ENCODE measurements at places on chromosomes 12 and 14. TPM values are rescaled to one million over a fixed set of nuclear protein-coding genes. Genes with fewer than 3 reads are reported as not detected.

DNA sequence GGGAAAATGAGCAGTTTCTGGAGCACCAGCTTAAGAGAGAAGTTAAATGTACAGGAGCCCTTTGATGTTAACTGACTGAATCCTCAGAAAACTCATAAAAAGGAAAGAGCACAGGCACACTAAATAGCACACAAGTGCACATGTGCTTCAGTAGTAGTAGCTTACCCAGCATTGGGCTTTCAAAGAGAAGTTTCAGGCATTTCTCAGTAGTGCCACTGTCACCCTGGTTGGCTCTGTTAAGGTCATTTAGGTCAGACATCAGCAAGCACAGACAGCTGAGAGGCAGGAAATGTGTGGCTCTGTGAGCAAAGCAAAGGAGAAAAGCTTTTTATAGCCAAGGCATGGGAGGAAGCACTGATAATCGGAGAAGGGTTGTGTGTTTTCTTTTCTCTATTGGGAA lies 96.3 kb upstream of the HIF1A start:
- DNase-seq = no peak
- peaks cover 8% of the 10 kb centered on the region for H3K4me1 ChIP-seq
- H3K27ac ChIP-seq = no peak overlapping the region
- H3K36me3 ChIP-seq = no peaks in the 10 kb centered on the region
- H3K27me3 ChIP-seq = no peaks in the 10 kb centered on the region

DNA sequence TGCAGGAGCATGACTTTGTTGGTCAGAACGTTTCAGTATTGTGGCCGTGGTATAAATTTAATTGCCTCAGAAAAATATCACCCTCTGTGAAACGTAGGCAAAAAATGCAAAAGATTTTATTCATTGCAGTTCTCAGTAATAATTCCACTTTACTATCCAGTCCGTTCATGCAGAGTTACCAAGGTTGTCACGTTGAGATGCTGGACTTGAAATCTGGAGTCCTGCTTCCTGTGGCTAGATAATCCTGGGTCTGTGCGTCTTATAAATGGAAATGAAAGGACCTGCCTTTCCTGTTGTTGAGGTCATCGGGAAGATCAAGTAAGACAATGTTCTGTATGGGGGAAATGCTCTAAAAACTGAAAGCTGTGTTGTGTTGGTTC lies 1.3 kb upstream of the AVPR1A start:
- no peak overlapping the region for H3K27ac ChIP-seq
- peaks cover 17% of the 10 kb centered on the region for H3K4me1 ChIP-seq
- peaks cover 64% of the 10 kb centered on the region for H3K27me3 ChIP-seq

GRCh38 chr12:780750-781379 lies 28.5 kb downstream of the WNK1 start:
- H3K27me3 ChIP-seq = no peaks in the 10 kb centered on the region
- H3K36me3 ChIP-seq = no peaks in the 10 kb centered on the region
- H3K4me1 ChIP-seq = peaks cover 36% of the 10 kb centered on the region
- DNase-seq = no peak

DNA sequence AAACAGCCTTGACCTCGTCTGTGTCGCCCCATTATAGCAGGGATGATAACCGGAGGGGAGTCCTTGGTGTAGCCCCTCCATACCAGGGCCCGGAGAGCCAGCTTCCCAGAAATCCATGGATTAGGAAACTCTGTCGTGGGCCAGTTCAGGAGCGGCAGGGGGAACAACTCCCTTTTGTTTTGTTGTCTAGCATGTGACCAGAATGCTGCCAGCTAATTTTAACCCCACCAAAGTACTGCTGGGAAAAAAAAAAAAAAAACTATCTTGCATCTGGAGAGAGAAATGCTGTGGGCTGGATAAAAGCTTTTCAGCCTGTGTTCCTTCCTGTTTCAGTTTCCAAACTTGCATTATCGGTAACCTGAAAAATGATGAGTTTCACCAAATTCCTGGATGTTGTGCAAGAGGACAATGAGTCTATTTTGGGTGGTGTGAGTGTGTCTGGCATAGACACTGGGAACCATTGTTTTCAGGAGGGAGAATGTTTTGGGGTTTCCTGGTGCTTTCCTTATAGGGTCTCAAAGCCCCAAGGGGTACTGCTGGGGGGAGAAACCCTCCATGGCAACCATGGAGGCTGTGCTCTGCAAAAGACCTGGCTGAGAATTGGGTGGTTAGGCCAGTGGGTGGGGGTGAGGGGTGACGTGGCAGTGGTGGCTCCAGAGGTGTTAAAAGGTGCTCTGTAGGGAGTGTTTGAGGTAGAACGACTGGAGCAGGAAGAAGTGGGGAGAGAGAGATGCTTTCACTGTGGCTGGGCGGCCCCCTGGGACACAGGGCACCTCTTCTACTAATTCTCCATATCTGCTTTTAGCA lies 14.9 kb upstream of the IRF2BPL start:
- H3K27ac ChIP-seq = peak overlapping the region; percentile 96
- H3K36me3 ChIP-seq = no peaks in the 10 kb centered on the region
- peaks cover 87% of the 10 kb centered on the region for H3K4me1 ChIP-seq
- no peaks in the 10 kb centered on the region for H3K27me3 ChIP-seq
- no peak overlapping the region for H3K4me3 ChIP-seq

GRCh38 chr12:46384451-46385309 lies 12.1 kb upstream of the SLC38A2 start:
- no peaks in the 10 kb centered on the region for H3K27me3 ChIP-seq
- peak overlapping the region; percentile 99 for H3K27ac ChIP-seq
- no peaks in the 10 kb centered on the region for H3K36me3 ChIP-seq
- no peak for DNase-seq
- H3K4me3 ChIP-seq = peak overlapping the region; percentile 74

DNA sequence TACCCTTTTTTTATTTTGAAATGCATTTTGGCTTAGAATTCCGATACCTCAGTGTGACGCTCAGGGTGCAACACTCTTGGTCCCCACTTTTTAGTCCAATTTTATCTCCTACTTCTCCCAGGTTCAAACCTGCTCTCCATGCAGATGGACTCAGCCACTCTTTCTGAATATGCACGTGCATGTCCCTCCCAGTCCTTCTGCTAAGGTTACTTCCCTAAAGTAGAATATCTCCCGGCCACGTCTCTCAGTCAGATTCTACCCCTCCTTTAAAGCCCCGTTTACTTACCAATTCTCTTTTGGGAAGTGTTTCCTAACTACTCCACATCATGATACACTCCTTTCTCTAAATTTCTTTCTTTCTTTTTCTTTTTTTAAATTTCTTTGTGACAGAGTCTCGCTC lies 15.5 kb upstream of the PARP11 start:
- no peaks in the 10 kb centered on the region for H3K4me1 ChIP-seq
- H3K27me3 ChIP-seq = peaks cover 3% of the 10 kb centered on the region
- no peak for DNase-seq
- H3K27ac ChIP-seq = no peak overlapping the region

- peak overlapping the region; percentile 90 for H3K27ac ChIP-seq
- peak overlapping the region; percentile 75 for H3K4me3 ChIP-seq
- no peaks in the 10 kb centered on the region for H3K4me1 ChIP-seq
- H3K27me3 ChIP-seq = no peaks in the 10 kb centered on the region
- no peaks in the 10 kb centered on the region for H3K36me3 ChIP-seq
Observed at GRCh38 chr12:76878099-76878898, 520 bp downstream of the CSRP2 start.

DNA sequence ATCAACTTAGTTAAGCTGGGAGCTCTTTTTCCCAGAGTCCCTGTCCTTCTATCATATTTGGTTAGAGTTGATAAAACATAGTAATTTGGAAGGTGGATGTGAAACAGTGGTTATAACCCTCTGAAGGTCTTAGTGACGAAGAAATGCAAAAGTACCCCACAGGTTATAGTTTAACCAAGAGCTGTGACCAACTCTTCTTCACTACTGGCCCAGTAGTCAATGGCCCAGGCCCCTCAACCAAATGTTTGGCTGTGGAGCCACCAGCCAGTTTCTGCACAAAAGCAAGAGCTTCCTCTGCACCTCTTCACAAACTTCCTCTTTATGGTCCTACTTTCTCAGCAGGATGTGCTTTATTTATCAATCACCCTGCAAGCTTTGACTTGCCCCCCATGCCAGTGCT lies 132.6 kb downstream of the BMP4 start:
- no peak for DNase-seq
- H3K4me3 ChIP-seq = no peak overlapping the region
- H3K27ac ChIP-seq = no peak overlapping the region
- no peaks in the 10 kb centered on the region for H3K4me1 ChIP-seq

GRCh38 chr12:109845824-109846205 lies 12.6 kb upstream of the TRPV4 start:
- peaks cover under 1% of the 10 kb centered on the region for H3K36me3 ChIP-seq
- no peak overlapping the region for H3K27ac ChIP-seq
- no peaks in the 10 kb centered on the region for H3K27me3 ChIP-seq
- no peak for DNase-seq
- peaks cover 8% of the 10 kb centered on the region for H3K4me1 ChIP-seq

GRCh38 chr12:54543526-54543925 lies 5.9 kb upstream of the PDE1B start:
- H3K27ac ChIP-seq = no peak overlapping the region
- H3K27me3 ChIP-seq = no peaks in the 10 kb centered on the region
- H3K36me3 ChIP-seq = peaks cover 28% of the 10 kb centered on the region
- no peaks in the 10 kb centered on the region for H3K4me1 ChIP-seq
- H3K4me3 ChIP-seq = no peak overlapping the region

DNA sequence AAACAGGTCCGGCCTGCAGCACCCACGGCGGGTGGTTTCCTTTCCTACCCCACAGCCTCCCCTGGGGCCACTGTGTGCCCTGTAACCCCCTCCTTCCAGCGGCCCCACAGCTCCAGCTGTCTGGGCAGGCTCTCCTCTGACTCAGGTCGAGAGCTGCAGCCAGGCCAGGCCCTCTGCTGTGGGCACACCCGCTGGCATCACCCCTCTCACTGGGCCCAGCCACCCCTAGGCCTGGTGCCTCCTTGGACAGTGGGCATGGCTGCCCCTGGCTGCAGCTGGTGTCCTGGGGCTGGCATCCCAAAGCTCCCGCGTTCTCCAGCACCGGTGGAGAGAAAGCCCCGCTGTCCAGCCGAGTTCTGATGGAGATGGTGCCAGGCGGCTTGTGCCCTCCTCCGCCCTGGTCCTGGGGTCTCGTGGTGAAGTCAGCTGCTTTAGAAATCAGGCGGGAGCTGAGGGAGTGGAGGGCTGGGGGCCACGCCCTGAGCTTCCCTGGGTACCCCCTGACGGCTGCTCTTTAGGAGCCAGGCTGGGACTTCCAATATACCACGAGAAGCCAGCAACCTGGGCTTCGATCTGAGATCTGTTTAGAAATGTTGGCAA lies 114.9 kb downstream of the KIF26A start:
- no peaks in the 10 kb centered on the region for H3K36me3 ChIP-seq
- DNase-seq = peak; percentile 43
- no peak overlapping the region for H3K27ac ChIP-seq
- H3K4me1 ChIP-seq = no peaks in the 10 kb centered on the region

DNA sequence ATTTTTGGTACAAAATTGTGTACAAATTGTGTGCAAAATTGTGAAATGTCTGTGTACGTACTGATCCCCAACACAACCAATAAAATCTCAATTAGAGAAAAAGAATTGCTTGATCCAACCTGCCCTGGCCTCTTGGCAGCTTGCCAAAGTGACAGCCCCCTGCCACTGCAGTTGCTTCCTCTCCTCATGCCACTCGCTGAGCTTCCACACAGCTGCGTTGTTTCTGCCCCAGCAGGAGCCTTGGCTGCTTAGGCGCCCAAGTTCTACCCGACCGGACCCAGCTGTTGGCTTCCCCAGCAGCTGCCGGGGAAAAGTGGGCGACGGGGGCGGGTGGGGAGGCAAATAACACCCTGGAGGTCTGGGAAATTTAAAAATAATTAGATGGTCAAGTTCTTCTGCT lies 171.8 kb upstream of the ATF7IP start:
- peak; percentile 65 for DNase-seq
- H3K4me3 ChIP-seq = no peak overlapping the region
- H3K36me3 ChIP-seq = no peaks in the 10 kb centered on the region
- no peaks in the 10 kb centered on the region for H3K4me1 ChIP-seq

- H3K27me3 ChIP-seq = no peaks in the 10 kb centered on the region
- H3K27ac ChIP-seq = no peak overlapping the region
- no peak overlapping the region for H3K4me3 ChIP-seq
- H3K4me1 ChIP-seq = no peaks in the 10 kb centered on the region
- no peaks in the 10 kb centered on the region for H3K36me3 ChIP-seq
Observed at GRCh38 chr14:98966016-98966415, 306.0 kb downstream of the BCL11B start.

GRCh38 chr14:35355981-35356841 lies 48.3 kb downstream of the NFKBIA start:
- H3K27me3 ChIP-seq = no peaks in the 10 kb centered on the region
- H3K4me1 ChIP-seq = peaks cover 23% of the 10 kb centered on the region
- no peaks in the 10 kb centered on the region for H3K36me3 ChIP-seq
- H3K4me3 ChIP-seq = no peak overlapping the region

GRCh38 chr12:10405294-10405693 lies 4.3 kb downstream of the KLRC4 start:
- no peak overlapping the region for H3K27ac ChIP-seq
- no peaks in the 10 kb centered on the region for H3K36me3 ChIP-seq
- no peaks in the 10 kb centered on the region for H3K4me1 ChIP-seq
- H3K4me3 ChIP-seq = no peak overlapping the region
- H3K27me3 ChIP-seq = no peaks in the 10 kb centered on the region

GRCh38 chr12:759628-760027 lies 7.2 kb downstream of the WNK1 start:
- H3K4me1 ChIP-seq = peaks cover 41% of the 10 kb centered on the region
- no peaks in the 10 kb centered on the region for H3K27me3 ChIP-seq
- no peak for DNase-seq
- H3K36me3 ChIP-seq = peaks cover 7% of the 10 kb centered on the region
- H3K27ac ChIP-seq = no peak overlapping the region
- H3K4me3 ChIP-seq = no peak overlapping the region

GRCh38 chr12:20483776-20484175 lies 115.4 kb downstream of the PDE3A start:
- no peaks in the 10 kb centered on the region for H3K36me3 ChIP-seq
- no peak overlapping the region for H3K27ac ChIP-seq
- H3K4me3 ChIP-seq = no peak overlapping the region
- no peak for DNase-seq
- H3K4me1 ChIP-seq = no peaks in the 10 kb centered on the region

GRCh38 chr14:106109337-106109736 lies 583.0 kb downstream of the TMEM121 start:
- no peak overlapping the region for H3K27ac ChIP-seq
- H3K27me3 ChIP-seq = no peaks in the 10 kb centered on the region
- H3K4me3 ChIP-seq = no peak overlapping the region

Gene C14orf119
- total RNA-seq = 55.3 TPM

Gene ESRRB
- total RNA-seq = not detected

Gene SIX4
- 0.69 TPM for total RNA-seq

Gene METAP2
- 53.8 TPM for total RNA-seq

Gene CBLN3
- total RNA-seq = 2.9 TPM

Gene HOXC12
- not detected for total RNA-seq

Gene MIP
- not detected for total RNA-seq

Gene RERGL
- total RNA-seq = 0.72 TPM

Gene SYCP3
- 0.64 TPM for total RNA-seq

Gene SLC7A8
- total RNA-seq = 49.8 TPM

Gene OVCH1
- 2.0 TPM for total RNA-seq

Gene CARMIL3
- total RNA-seq = 0.96 TPM

Gene GLT8D2
- total RNA-seq = 9.1 TPM

Measured in upper lobe of right lung (tissue), 1 donor.